Fibroblast of skin of left biceps (primary cell): ENCODE measurements at places on chromosomes 4 and X.

GRCh38 chr4:76792418-76792817 is 105.5 kb downstream of the SOWAHB start:
- no peak for DNase-seq

DNA sequence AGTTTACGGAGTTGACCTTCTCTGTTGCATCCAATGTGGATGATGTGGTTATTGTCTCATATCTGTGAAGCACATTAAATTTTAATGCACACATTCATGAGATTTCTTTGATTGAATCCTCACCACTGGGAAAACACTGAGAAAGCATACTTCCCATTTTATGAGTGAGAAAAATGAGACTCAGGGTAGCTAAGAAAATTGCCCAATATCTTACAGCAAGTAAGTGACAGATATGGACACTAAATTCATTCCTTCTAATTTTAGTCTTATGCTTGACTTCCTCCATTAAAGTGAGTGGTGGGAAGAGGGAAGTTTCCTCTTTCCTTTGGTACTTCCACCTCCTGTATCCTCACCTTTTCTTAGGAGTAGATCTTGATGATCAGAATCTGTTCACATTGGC is 504.8 kb upstream of the BOD1L1 start:
- DNase-seq: no peak

DNA sequence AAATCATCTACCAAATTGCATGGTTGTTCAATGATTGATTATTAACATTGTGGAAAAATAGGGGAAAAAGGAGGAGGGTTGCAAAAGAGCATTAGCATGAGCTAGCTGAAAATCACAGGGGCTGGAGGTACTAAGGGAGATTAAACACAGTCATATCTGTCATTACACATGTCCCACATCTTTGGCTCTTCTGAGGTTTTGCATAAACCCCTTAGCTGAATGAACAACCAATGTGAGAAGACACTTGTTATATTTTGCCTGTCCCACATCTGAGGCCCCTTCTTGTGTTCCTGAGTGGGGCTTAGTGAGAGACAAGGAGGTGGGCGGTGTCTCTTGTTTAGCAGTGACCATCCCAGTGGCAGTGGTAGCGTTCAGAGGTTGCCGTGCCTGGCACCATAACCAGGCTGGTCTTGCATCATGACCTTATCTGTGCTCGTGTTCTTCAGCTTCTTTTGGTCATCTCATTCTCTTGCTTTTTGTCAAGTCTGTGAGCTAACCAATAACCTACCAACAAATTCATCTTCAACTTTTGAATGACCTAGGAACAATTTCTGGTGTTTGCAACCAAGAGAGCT is 95.6 kb downstream of the MID1IP1 start:
- DNase-seq: no peak

- no peak for DNase-seq
Measured at GRCh38 chrX:87728459-87728858, 210.9 kb downstream of the KLHL4 start.

GRCh38 chr4:185640811-185641675 is 105.7 kb upstream of the PDLIM3 start:
- peak; percentile 19 for DNase-seq

- DNase-seq: no peak
Measured at GRCh38 chr4:40281099-40281498, 54.0 kb upstream of the CHRNA9 start.

GRCh38 chr4:37797374-37797773 is 29.1 kb upstream of the PGM2 start:
- no peak for DNase-seq
